ENCODE measurements at places on chromosomes 5 and 9. TPM values are rescaled to one million over a fixed set of nuclear protein-coding genes. Genes with fewer than 3 reads are reported as not detected.

Gene TMED7
- 104 TPM for total RNA-seq

Gene TRPM6
- total RNA-seq: 0.47 TPM

DNA sequence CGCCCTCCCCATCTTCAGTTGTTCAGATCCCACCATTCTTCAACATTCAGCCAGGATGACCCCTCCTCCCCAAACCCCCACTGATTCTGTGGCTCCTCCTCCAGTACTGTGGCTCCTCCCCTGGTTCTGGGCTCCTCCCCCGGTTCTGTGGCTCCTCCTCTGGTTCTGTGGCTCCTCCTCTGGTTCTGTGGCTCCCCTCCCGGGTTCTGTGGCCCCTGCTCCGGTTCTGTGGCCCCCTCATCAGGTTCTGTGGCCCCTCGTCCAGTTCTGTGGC is 32.8 kb downstream of the C5orf15 start:
- no peak for DNase-seq

GRCh38 chr9:116466271-116467235 is 220.6 kb upstream of the TRIM32 start:
- no peak for DNase-seq
